ENCODE measurements at places on chromosomes 16 and 17.

GRCh38 chr17:63116967-63117830, 151.2 kb downstream of the TANC2 start:
- DNase-seq, result no peak

- no peak for DNase-seq
Observed at GRCh38 chr16:79089735-79090284, 510.7 kb downstream of the MAF start.

DNA sequence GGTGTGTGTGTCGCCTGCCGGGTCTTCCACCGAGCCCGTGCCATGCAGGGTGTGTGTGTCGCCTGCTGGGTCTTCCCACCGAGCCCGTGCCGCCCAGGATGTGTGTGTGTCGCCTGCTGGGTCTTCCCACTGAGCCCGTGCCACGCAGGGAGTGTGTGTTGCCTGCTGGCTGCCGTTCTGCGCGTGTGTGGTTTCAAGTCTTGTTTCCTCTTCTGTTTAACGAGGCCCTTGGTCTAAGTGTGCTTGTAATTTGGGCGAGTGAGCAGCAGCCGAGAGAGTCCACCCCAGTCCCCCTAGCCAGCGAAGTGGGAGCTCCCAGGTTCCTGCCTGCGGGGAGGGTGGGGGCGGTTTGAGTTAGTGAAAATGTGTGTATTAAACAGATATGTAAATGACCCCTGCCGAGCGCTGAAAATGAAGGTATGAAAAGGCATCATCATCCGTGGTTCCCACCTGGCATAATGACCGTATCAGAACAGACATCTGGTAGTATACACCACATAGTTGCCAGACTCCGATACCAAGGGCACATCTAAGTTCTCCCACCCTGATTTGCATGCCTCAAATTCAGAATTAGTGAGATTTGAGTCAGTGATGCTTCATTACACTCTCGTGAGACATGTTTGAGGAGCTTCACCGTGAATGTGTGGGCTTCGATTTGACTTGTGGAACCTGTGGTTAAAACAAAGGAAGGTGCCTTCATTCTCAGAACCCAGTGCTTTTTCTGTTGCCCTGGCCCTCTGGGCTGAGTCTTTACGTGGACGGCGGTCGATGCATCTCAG, 114.5 kb upstream of the CHMP6 start:
- no peak for DNase-seq

DNA sequence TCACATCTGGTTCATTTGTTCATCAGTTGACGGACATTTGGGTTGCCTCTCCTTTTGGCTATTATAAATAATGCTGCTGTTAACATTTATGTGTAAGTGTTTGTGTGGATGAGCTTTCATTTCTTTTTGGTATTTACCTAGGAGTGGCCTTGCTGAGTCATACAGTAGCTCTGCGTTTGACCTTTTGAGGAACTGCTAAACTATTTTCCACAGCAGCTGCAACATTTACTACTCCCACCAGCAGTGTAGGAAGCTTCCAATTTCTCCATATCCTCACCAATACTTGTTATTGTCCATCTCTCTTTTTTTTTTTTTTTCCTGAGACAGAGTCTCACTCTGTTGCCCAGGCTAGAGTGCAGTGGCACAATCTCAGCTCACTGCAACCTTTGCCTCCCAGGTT, 20.7 kb upstream of the PLCG2 start:
- no peak for DNase-seq

DNA sequence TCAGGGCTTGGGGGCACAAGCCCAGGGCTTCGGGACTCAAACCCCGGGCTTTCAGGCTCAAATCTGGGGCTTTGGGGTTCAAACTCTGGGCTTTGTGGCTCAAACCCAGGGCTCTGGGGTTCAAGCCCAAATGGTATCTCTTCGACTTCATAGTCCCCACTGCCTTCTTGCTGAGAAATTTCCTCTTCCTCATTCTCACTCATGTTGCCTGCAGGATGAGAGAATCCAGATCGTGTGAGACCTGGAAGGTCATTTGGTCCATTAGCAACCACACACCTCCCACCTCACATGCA, 576 bp downstream of the ZNF768 start:
- no peak for DNase-seq

DNA sequence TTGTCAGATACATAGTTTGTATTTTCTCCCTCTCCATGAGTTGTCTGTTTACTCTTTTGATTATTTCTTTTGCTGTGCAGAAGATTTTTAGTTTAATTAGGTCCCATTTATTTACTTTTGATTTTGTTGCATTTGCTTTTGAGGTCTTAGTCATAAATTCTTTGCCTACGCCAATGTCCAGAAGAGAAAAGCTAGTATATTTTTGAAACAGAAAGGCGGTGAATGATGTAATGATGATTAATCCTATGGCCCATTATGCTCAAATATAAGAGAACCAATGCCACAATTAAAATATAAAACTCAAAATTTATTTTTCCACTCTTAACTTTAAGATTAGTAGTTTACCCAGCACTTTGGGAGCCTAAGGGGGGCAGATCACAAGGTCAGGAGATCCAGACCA, 59.8 kb upstream of the SMIM36 start:
- DNase-seq, result no peak

GRCh38 chr17:77729587-77729986, 228.9 kb upstream of the TNRC6C start:
- DNase-seq, result no peak

DNA sequence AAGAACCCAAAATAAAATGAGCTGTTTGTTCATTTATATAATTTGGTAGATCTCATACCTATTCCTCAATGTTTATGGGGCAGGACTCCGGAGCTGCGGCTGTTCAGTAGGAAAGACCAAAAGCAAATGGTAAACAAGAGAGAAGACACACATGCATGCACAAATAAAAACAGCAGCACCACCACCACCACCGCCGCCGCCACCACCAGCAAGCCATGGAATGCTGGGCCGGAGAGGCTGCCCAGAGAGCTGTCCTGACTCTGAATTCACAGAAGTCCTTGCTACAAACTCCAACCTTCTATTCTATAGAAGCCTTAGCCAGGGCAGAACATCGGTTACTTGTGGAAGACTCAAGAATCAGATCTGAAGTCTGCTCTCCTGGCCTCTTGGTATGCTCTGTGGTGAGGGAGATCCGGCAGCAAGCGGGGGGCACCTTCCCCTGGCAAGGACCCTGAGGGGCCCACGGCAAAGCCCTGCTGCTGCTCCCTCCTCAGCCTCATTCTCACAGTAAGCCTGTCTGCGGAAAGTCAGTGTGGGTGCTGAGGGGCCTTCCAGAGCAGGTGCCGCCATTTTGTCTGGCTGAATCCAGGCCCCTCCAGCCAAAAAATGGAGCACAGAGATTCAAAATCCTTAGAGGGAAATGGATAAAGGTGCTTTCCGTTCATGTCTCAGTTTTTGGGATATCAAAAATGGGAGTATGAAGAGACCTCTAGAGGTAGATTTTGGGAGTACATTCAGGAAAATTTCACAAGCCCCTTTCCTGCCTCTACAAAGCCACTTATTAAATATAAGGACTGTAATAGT, 6.4 kb upstream of the FOXJ1 start:
- DNase-seq, result no peak

All from NCI-H524 treated with DMSO at 0.1 percent for 48 hours (cell line).